GM10248 (cell line): ENCODE measurements at places on chromosomes 11 and 22.

GRCh38 chr11:135043434-135043833 lies 631.4 kb upstream of the B3GAT1 start:
- no peak for DNase-seq

- no peak for DNase-seq
Measured at GRCh38 chr11:131811383-131811782, 441.0 kb downstream of the NTM start.

DNA sequence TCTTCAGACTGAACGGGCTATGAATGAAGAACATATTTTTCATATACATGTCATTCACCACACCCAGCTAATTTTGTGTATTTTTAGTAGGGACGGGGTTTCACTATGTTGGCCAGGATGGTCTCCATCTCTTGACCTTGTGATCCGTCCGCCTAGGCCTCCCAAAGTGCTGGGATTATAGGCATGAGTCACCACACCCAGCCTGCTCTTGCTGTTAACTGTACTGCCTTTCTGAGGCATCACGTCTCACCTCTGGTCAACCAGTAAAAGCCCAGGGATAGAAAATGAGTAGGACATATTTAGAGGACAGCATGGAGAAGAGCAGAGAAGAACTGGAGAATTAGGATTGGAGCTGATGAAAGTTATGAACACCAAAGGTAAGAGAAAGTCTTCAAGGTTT lies 55.6 kb downstream of the APOL3 start:
- no peak for DNase-seq

DNA sequence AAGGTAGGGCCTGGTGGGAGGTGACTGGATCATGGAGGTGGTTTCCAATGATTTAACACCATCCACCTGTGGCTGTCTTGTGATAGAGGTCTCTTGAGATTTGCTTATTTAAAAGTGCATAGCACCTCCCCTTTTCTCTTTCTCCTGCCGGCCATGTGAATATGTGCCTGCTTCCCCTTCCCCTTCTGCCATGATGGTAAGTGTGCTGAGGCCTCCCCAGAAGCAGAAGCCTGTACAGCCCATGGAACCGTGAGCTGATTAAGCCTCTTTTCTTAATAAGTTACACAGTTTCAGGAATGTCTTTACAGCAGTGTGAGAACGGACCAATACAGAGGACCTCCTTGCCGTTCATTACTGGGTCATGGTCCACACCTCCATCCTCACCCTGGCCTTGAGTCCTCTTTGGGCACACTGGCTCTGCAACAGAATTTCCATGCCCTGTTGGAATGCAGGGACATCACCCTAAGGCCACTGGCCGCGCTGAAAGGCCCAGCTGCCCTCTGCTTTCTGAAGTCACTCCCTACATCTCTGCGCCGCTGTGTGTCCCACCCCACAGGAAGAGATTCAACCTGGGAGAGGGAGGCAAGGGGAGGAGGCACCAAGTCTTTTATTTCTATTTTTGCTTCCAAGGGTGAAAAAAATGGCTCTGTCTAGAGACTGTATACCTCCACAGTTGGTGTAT lies 49.0 kb upstream of the DKK3 start:
- no peak for DNase-seq

- DNase-seq: no peak
Measured at GRCh38 chr11:8233691-8234424, 29.8 kb downstream of the LMO1 start.

DNA sequence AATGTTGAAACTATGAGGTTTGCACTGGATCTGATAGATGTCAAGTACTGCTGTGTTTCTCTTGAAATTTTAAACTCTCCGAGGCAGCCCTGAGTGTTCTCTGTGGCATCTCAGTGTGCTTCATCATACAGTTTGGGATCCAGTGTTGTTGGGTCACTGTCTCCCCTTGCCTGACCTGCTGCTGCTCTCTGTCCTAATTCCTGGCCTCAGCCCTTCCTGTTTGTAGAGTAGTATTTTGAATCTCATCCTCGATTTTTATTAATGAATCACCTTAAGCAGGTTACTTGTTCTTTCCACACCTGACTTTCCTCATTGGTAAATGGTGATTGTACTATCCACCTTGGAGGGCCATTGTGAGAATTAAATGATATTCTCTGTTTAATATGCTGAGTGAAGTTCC lies 70.7 kb upstream of the PAX6 start:
- DNase-seq: no peak
